ENCODE measurements at places on chromosomes 3 and 15.

GRCh38 chr15:87826119-87826747 lies 430.3 kb downstream of the NTRK3 start:
- no peak for DNase-seq

DNA sequence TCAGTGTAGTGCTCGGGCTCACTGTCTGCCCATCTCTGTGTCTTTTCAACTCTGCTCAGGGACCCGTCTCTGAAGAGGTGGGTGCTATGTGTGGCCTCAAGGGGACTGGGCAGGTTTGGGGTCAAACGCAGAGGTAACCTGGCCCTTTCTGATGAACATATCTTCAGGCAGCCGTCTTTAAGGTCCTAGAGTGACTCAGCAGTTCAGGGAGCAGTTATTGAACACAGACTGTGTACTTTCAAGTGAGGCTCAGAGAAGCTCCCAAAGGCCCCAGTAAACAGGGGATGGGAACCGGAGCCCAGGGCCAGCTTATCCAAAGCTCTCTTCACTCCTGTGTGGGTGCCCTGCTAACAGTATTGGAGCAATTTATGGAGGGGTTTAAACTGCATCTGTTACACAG lies 73.1 kb downstream of the WDR76 start:
- DNase-seq, result no peak

DNA sequence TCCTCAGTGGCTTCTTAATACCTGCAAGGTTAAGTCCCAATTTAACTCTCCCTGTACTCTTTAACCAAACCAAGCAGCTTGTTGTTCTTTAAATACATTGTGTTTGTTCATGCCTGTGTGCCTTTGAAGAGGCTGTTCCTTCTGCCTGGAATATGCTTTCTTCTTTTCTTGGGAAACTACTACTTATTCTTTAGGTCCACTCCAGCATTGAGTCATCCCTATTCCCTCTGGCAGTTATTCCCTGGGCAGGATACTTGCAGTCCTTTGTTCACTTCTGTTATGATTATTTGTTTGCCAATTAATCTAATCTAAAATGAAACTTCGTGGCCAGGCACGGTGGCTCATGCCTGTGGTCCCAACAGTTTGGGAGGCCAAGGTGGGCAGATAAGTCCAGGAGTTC lies 139.3 kb downstream of the ZNF609 start:
- no peak for DNase-seq

DNA sequence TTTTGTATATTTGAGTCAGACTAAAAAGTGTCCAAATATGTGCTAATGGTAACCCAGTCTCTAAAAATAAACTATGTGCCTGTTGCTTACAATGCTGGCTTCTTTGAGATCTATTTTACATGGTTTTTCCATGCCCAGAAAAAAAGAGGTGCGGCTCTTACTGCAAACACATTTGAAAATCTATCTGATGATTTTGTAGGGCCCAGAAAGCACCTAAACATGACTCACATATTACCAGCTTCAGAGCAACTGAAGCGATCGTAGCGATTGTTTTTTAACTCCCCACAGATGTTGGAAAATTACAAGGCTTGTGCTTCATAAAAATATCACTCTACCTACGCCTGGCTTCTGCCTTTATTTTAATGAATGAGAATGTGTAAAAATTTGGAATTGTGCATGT lies 53.5 kb downstream of the SUCNR1 start:
- no peak for DNase-seq

DNA sequence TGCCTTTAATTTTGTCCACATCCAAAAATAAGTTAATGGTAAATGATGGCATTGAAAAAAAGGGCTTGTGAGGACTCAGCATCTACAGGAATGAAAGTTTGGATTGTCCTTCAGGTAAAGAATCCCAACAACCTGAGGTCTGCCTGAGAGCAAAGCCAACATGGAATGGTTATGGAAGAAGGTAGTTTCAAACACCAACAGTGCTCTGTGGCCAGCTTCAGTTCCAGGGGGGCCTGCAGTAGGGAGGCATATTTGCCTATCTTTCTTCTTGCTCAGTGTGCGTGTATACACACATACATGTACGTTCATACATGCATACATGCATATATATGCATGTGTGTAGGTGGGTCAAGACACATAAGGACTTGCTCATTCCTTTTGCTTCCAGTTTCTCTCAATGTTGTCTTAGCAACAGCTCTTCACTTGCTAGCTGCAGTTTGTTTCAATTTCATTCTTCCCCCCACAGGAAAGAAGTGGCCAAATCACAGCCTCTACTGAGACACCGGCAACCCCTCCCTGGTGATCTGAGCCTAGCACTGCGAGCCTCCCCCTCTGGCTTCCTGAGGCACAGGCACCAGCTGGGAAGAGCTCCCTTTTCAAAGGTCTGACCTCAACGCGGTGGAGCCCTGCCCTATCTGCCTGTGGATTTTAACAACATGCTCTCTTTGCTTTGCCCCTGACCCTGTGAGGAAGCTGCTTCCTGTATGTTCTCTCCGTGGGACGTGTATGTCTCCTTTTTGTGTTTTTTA lies 146.2 kb downstream of the KLF13 start:
- no peak for DNase-seq

DNA sequence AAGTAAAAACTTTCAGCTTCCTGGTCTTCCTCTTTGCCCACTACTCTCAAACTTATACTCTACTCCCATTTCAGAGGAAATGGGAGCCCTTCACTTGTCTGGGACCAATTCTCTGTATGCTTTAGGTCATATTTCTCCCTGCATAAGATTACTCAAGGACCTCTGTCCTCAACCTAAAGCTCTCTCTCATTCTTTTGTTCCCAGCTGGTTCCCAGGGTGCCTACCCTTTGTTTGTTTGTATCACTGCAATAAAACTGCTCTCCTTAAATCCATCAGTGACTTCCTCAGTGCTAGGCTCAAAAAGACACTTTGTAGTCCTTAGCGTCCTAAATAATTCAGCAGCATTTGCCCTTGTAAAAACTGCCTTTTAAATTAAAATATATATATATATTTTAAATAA lies 2.9 kb downstream of the NGRN start:
- DNase-seq, result no peak

GRCh38 chr3:58357402-58357801 lies 24.7 kb downstream of the PXK start:
- DNase-seq, result no peak

GRCh38 chr3:141382571-141382970 lies 14.3 kb downstream of the ZBTB38 start:
- no peak for DNase-seq

DNA sequence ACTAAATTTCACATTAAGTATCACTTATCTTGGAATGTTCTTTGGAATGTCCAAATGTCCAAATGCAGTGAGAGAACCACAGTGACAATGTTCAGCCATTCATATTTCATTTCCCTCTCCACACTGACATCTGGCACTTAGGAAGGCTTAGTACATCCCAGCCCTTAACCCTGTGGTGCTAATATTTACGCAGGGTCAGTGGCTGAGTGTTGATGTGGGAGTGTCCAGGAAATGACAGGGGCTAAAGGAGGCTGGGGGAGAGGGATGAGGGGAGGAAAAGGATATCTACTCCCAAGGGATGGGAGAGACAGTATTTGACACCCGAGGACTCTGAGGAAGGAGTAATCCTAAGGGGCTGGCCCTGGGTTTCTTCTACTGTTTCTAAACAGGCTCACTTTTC lies 14.1 kb upstream of the CCR4 start:
- DNase-seq, result no peak

GRCh38 chr15:94968133-94968532 lies 736.8 kb downstream of the MCTP2 start:
- no peak for DNase-seq

- no peak for DNase-seq
These were observed 1.9 kb downstream of the ROBO2 start for GRCh38 chr3:77041811-77042210.

GRCh38 chr3:14451844-14452739 lies 49.7 kb downstream of the SLC6A6 start:
- no peak for DNase-seq

GRCh38 chr3:121601212-121601812 lies 8.1 kb downstream of the FBXO40 start:
- DNase-seq, result no peak

- DNase-seq, result no peak
These were observed 546.2 kb downstream of the MECOM start for GRCh38 chr3:169117264-169117663.

- peak; percentile 20 for DNase-seq
These were observed 8.0 kb upstream of the FAM107A start for GRCh38 chr3:58585005-58585786.

DNA sequence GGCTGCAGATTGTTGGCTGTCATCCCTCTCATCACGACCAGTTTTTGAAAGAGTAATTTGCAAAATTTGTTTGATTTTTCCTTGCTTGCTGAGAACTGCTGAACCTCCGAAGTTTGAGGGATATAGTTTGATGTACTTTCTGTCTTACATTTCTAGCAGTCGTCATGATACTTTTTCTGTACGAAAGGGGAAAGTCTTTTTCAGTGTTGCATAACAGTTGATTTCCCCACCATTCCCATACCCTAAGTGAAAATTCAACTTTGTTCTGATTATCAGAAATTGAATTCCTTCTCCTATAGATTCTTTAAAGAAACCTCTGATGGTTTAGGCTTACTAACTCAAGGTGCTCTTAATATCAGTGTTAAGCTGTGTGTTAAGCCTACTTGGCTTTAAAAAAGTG lies 1.6 kb downstream of the PDE8A start:
- DNase-seq, result no peak

DNA sequence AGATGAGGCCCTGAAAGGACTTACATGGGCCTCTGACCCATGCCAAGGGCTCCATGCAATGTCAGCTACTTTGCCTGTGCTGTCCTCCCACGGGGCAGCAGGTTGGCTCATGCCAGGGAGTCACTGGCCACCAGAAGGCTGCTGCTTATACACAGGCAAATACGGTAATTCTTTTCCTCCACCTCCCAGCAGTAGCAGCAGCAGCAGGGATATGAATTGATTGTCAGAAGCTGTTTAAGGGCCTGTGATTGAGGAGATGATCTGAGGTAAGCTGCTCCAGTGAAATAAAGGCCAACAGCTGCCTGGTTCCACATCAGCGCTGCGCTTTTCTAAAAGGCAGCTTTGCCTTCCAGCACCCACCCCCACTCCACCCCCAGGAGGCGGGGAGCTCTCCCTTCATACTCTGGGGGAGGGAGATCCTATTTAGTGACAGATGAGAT lies 250.5 kb downstream of the SHQ1 start:
- no peak for DNase-seq

GRCh38 chr15:64460724-64461720 lies 644 bp downstream of the ZNF609 start:
- DNase-seq, result no peak

GRCh38 chr3:106135451-106136160 lies 266.8 kb upstream of the CBLB start:
- DNase-seq, result no peak

DNA sequence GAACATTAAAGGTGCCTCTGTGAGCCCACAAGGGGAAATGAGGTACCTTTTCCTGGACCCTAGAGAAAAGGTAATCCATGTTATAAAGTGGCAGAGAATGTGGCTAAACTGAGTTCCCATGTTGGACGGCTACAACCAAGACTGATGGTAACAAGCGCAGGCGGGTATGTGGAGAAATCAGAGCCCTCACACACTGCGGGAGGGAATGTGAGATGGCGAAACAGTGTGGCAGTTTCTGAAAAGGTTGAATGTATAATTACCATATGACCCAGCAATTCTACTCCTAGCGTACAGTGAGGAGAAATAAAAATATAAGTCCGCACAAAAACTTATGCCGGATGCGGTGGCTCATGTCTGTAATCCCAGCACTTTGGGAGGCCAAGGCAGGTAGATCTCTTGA lies 24.1 kb upstream of the SHISA5 start:
- no peak for DNase-seq

- DNase-seq, result no peak
These were observed 135.4 kb downstream of the UACA start for GRCh38 chr15:70627734-70628548.

- DNase-seq, result no peak
These were observed 32.3 kb downstream of the C3orf62 start for GRCh38 chr3:49244581-49245205.

- DNase-seq, result peak; percentile 72
These were observed 33.5 kb downstream of the BCL2L10 start for GRCh38 chr15:52078876-52079700.

DNA sequence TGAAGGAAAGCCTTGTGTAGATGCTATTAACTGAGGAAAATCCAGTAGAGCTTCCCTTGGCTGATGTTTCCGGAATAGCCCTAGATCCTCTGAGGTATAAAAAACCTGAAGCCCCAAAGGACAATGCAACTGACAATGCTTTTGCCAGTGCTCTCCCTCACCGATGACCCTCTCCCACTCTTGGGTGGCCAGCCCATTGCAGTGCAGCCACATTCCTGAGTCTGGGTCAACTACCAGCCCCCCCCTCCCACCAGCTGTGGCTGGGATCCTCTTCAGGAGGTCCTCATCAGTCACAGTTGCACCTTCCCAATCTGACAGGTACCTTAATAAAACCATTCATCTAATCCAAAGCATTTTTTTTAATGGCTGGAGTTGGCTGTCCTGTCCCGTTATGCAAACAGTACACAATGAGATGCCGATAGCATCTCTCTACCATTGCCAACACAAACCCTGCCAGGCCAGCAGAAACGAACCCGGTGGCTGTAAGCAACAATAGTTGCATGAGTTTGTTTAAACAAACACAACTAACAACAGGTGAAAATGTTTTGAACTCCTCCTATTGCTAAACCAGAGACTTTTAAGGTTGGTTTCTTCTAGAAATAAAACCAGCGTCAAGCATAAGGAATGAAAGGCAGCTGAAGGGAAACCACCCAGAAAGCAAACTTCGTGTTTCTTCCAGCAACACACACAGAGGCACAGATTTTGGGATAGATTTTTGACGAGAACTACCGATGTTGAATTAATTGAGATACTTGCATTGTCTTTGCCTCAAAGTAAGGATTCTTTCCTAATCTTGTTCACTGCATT lies 128.3 kb upstream of the ARHGEF3 start:
- DNase-seq, result no peak

DNA sequence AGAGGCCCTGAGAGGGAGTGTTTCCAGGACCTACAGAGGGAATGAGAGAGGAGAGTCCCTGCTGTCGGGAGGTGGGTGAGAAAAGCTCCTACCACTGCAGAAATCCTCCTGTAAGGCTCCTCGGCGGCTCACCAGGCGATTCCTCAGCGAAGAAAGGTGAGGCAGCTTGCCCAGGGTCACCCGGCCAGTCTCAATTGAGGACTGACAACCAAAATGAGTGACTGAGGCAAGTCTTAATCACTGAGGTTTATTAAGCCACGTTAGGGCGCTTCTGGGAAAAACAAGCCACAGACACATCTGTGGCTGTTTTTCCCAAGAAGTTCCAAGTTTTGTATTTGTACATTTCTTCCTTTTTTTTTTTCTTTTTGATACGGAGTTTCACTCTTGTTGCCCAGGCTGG lies 48.5 kb downstream of the ZDHHC19 start:
- DNase-seq, result no peak

GRCh38 chr15:91196768-91197167 lies 96.7 kb downstream of the SV2B start:
- DNase-seq, result no peak

- DNase-seq, result no peak
These were observed 249.5 kb upstream of the AZI2 start for GRCh38 chr3:28598165-28598564.

DNA sequence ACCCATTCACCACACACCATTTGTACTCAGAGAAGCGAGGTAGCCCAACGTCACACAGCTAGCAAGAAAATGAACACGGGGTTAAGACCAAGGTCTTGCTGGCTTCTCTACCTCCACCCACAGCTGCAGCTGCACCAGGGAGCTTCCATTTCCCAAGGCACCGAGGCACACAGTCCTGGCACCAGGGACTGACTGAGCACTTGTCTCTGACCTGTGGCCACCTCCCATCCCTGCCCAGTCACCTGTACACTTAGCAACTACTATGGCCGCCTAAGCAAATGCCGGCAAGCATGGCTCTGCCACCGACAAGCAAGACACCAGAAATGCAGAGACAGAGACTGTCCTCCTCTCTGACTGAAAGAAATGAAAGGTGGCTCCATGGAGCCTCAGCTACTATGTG lies 15.3 kb downstream of the ZXDC start:
- no peak for DNase-seq

Data from activated T-helper 1 cell treated with anti-CD3 and anti-CD28 coated beads, Interleukin-2, amount 50 U/mL, for 16 hours (primary cell).